Right cardiac atrium (tissue), 5 donors: ENCODE measurements at places on chromosomes 7 and 10.
A peak's percentile ranks its signal among the peaks of the same experiment; 100 is the strongest.

DNA sequence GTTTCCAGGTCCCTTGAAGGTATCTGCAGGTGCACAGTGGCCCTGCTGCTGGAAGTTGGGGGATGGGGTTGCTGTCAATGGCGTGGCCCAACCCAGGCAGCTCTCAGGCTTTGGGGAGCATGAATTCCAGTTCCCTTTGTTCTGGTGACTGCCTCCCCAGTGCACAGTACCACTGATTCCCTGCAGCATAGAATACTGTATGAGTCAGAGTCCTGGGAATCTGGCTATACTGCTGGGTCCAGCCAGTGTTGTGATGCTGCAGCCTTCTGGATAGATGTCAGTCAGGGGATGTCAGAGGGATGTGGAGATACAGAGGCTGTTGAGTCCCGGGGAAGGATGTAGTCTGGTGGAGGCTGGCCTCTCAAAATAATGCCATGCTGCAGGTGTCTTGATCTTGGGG lies 99.3 kb downstream of the LANCL2 start:
- no peak for DNase-seq

DNA sequence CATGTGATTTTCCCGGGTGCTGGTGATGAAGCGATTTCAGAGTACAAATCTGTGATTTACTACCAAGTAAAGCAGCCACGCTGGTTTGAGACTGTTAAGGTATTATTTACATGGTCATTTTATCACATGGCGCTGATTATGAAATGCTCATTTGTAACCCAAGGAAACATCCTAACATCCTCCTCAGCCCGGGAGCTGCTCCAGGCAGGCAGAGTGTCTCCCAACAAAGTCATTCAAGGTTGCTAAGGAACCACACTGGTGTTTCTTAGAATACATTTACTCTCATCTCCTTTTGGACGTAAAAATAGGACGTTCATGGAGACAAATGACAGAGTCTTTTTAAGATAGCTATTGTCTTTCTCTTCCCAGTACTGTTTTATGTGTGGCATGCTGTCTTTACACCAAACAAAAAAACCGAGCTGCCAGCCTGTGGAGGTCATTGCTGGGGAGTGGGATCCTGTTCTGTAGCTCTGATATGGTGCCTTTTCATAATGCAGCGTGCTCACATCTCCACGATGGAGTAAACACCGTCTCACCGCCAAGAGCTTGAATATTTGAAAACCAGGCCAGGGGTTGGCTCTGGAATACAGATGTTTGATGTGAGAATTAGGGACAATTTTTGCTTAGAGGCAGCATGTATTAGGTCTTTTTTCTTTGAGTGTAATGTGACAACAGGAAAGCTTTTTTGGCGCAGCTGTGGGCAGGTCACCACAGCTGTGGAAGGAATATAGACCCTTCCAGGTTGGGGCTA lies 119.6 kb downstream of the DOCK1 start:
- no peak for DNase-seq

- no peak for DNase-seq
Measured at GRCh38 chr10:17239345-17240085, 11.5 kb downstream of the VIM start.

DNA sequence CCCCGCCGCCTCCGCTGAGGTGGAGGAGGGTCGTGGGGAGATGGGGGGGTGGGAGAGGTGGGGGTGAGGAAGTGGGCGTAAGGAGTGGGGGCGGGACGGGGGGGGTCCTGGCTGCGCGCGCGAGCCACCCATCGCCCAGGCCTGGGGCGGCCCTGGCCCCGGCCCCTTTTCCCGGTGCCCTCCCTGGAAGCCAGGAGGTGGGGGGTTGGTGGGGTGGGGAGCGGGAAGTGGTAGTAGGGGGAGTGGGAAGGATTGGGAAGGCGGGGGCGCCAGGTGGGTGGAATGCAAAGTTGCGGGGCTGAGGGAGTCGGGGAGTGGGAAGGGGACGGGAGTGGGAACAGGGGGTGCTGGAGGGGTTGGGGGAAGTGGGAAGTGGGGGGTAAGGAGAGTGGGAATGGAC lies 319 bp upstream of the MMD2 start:
- DNase-seq: no peak

- no peak for DNase-seq
Measured at GRCh38 chr10:100600218-100600617, 64.5 kb downstream of the HIF1AN start.

DNA sequence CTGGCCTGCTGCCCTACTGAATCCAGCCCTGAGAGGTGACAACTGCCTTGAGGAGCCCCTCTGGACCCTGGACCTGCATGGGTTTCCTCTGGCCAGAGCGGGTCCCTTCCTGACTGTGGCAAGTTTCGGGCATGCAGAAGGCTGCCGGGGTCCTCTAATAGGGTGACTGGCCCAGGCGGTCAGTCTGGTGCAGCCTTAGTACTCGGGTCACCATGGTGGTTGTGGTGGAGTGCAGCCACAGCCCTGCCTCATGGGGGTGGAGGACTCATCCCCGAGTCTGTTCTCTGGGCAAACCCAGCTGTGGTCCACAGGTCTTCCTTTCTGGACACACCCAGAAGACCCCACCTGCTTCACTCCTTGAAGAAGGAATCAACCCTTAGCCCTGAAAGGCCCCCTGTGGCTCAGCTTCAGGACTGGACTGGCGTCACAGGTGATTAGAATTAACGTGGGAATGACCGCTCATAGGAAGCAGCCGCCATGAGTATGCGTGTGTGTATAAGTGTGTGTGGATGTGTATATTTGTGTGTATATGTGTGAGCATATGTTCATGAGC lies 28.7 kb downstream of the RAMP3 start:
- no peak for DNase-seq

GRCh38 chr10:61304746-61305145 lies 148.4 kb downstream of the TMEM26 start:
- no peak for DNase-seq

- peak; percentile 52 for DNase-seq
Measured at GRCh38 chr7:66682350-66683093, 53.8 kb downstream of the KCTD7 start.

DNA sequence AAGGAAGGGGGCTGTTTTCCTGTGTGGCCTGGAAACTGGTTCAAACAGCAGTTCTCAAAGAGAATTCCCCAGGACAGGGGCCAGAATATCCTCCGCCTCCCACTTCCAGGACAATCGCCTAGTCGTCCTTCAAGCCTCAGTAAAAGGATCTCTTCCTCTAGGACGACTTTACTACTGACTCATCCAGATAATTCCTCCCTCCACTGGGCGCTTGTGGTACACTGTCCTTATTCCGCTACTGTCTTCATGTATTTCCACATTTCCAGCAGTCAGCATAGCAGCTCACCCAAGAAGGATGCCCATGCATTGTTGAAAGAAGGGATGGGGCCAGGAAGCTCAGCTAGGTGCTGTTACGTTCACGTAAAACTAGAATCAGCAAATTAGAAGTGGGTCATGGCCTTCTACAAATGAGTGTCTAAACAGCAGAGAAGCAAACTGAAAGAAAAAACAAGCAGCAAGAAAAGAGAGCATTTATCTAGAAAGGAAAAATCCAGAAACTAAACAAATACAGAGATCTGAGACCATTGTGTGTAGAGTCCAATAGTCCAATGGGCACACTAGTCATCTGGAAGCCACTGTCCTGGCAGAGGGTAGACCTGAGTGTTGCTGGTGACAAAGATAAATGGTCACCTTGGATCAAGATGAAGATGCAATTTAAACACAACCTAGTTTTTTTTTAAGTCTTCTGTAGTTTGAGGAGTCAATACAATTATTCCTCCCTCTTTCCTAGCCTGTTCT lies 26.3 kb downstream of the CLRN3 start:
- no peak for DNase-seq

GRCh38 chr7:138903186-138903820 lies 77.9 kb downstream of the KIAA1549 start:
- no peak for DNase-seq

DNA sequence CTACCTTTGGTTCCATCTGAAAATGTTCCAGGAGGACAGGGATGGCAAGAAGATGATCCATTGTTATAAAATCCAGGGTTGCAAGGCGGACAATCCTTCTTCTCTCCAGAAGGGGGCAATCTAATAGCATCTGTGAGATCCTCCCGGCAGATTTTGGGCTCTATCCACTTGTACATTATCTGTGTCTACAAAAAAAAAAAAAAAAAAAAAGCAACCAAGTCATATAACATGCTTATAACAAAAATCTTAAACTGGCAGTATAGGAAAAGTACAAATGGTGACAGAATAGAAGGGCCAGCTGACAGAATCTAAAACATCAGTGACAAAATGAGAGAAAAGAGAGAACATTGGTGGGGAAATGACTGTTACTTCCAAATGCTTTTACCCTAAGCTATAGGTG lies 132.7 kb downstream of the ELAPOR2 start:
- DNase-seq: no peak

- DNase-seq: no peak
Measured at GRCh38 chr10:128105383-128105782, 20.8 kb downstream of the MKI67 start.

- no peak for DNase-seq
Measured at GRCh38 chr7:96188174-96188581, 133.7 kb downstream of the SLC25A13 start.

DNA sequence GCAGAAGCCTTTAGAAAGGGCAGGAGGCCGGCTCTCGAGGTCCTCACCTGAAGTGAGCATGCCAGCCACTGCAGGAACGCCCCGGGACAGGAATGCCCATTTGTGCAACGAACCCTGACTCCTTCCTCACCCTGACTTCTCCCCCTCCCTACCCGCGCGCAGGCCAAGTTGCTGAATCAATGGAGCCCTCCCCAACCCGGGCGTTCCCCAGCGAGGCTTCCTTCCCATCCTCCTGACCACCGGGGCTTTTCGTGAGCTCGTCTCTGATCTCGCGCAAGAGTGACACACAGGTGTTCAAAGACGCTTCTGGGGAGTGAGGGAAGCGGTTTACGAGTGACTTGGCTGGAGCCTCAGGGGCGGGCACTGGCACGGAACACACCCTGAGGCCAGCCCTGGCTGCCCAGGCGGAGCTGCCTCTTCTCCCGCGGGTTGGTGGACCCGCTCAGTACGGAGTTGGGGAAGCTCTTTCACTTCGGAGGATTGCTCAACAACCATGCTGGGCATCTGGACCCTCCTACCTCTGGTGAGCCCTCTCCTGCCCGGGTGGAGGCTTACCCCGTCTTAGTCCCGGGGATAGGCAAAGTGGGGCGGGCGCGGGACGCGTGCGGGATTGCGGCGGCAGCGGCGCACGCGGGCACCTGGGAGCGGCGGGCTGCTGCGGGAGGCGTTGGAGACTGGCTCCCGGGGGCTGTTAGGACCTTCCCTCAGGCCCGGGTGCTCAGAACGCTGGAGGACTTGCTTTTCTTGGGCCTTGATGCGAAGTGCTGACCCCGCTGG lies at the start of gene FAS:
FAS (plus strand) TSS at position 415 of the 777 bp plus-strand sequence; CDS start at position 494, 79 bp downstream.
- peak; percentile 90 for DNase-seq

- DNase-seq: no peak
Measured at GRCh38 chr7:112930787-112931186, 140.6 kb upstream of the TMEM168 start.

- no peak for DNase-seq
Measured at GRCh38 chr7:10756981-10757380, 216.7 kb upstream of the PHF14 start.

GRCh38 chr10:119095640-119096039 lies 8.3 kb upstream of the DENND10 start:
- no peak for DNase-seq

DNA sequence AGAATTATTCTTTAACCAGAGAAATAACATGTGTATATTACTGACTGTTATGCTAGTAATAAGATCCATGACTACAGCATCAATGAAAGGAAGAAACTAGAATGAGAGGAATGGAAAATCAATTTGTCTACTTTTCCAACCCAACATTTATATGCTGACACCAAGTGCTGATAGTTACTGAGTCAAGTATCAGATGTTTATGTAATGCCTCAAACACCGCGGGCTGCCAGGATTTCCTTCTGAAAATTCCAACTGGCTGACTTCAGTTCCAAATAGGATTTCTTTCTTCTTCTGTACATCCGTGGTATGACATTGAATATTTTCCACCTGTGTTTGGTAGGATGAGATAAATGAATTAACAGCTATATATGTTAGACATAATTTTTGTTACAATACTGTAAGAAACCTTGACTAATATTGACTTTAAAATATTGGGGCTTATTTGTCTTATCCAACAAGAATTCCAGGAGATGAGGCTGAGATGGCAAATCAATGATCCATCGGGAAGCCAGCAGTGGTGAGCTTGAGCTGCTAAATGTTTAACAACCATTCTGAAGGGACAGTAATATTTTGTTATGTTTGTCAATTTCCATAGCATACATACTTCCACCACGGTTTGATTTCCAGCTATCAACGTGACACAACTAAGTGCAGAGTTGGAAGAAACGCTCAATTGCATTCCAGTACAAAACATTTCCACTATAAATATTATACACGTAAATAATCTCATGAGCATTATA lies 435.2 kb upstream of the AUTS2 start:
- DNase-seq: no peak

DNA sequence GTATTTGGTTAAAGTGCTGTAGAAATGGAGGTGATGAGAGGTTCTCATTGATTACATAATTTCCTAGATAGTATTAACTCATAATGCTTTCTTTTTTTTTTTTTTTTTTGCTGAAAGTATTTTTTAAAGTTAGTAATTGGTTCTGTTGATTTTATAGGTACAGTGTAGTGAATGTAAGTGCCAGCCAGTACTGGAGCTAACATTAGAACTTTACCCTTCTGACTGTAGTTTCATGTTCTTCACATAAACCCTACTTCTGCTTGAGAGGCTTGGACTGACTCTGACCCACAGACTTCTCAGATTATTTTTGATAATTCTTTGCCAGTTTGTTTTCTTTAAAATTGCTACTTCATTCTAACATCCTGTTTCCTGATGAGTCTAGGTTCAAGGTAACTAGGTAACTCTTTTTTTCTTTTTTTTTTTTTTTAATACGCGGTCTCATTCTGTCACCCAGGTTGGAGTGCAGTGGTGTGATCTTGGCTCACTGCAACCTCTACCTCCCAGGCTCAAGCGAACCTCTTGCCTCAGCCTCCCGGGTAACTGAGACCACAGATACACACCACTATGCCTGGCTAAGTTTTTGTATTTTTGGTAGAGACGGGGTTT lies 92.2 kb upstream of the OIT3 start:
- no peak for DNase-seq

DNA sequence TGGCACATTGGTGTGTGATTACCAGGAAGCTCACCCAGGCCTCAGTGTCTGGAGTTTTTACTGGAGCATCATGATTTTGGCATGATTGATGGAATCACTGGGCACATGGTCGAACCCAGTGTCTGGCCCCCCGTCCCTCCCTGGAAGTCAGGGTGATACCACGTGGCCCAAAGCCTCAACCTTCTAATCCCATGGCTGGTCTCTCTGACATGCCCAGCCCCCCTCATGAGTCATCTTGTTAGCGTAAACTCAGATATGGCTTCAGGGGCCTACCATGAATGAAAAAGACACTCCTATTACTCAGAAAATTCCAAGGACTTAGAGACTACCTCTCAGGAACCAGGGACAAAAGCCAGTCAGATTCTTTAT lies 109.3 kb downstream of the GRK5 start:
- no peak for DNase-seq

GRCh38 chr10:95125582-95125981 lies 56.3 kb upstream of the CYP2C8 start:
- no peak for DNase-seq
